ENCODE measurements at places on chromosomes 16 and 17.

- DNase-seq, result no peak
These were observed 4.9 kb upstream of the KREMEN2 start for GRCh38 chr16:2959206-2959605.

GRCh38 chr17:59366040-59366757, 34.7 kb downstream of the YPEL2 start:
- no peak for DNase-seq

DNA sequence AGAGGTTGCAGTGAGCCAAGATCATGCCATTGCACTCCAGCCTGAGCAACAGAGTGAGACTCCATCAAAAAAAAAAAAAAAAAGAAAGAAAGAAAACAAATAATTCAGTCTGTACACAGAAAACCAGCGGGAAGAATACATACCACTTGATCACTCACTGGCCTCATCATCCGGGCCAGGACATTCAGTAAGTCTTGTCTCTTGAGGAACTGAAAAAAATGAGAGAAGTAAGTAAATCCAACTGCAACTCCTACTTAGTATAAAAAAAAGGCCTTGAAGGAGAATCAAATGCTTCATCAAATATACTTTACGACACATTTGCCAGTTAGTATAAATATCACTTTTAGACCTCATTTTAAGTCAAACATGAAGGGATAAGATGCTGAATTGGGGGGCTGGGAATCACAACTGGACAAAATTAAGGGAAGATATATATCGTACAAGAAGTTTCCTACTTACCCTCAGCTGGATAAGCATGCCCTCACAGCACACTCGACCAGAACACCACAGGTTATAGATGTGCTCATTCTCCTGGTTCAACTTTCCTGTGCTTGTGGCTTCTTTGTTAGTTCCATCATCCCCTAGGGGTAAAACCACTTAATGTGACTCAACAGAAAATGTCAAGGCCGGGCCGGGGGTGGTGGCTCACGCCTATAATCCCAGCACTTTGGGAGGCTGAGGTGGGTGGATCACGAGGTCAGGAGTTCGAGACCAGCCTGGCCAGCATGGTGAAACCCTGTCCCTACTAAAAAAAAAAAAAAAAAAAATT, 12.4 kb downstream of the CCDC47 start:
- DNase-seq, result no peak

GRCh38 chr17:44979426-44979995, 11.4 kb upstream of the C1QL1 start:
- DNase-seq, result peak; percentile 46

DNA sequence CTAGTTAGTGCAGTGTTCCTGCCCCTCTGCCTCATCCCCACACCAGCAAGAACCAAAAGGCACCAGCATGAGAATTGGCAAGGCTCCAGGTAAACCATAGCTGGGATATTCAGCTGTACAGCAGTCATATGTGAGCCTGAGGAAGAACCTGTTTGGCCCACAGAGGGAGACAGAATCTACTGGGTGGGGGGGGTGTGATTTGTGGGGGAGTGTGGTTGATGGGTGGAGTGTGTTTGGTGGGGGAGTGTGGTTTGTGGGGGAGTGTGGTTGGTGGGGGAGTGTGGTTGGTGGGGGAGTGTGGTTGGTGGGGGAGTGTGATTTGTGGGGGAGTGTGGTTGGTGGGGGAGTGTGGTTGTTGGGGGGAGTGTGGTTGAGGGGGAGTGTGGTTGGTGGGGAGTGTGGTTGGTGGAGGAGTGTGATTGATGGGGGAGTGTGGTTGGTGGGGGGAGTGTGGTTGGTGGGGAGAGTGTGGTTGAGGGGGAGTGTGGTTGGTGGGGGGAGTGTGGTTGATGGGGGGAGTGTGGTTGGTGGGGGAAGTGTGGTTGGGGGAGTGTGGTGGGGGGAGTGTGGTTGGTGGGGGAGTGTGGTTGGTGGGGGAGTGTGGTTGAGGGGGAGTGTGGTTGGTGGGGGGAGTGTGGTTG, 19.5 kb downstream of the MINK1 start:
- DNase-seq, result no peak

- DNase-seq, result peak; percentile 52
These were observed 299.8 kb upstream of the ZFHX3 start for GRCh38 chr16:73347500-73348375.

DNA sequence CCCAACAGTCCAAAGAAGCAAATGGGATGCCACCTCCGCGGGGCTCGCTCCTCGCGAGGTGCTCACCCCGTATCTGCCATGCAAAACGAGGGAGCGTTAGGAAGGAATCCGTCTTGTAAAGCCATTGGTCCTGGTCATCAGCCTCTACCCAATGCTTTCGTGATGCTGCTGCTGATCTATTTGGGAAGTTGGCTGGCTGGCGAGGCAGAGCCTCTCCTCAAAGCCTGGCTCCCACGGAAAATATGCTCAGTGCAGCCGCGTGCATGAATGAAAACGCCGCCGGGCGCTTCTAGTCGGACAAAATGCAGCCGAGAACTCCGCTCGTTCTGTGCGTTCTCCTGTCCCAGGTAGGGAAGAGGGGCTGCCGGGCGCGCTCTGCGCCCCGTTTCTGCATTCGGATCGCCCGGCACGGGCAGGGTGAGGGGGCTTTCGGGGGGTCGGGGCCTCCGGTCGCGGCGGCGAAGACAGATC, at the start of gene CDH13:
Gene CDH13, plus strand, starts transcription at position 179 of the 471 bp plus-strand sequence.
- DNase-seq, result peak; percentile 43

Data from left hindlimb (tissue), 1 donor.